Spleen (tissue), 13 donors: ENCODE measurements at places on chromosomes 6 and 20.

DNA sequence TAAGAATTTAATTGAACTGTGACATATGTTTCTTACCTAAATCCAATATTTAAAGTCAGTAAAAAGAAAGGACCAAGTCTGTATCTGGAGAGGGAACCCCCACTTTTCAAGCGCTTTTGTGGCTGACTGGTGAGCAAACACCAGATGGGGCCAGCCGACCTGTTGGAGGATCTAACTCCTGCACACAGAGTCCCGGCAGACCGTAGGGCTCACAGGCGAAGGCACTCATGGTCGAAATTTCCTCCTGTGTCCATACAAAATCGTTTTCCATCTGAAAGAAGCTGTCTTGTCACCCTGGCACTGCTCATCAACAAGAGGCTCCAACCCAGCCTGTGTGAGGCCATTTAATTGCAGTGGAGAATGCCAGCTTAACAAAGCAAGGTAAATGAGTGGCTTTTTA, 94.0 kb downstream of the SCML4 start:
- DNase-seq = no peak

GRCh38 chr20:19742974-19743639, 15.0 kb upstream of the RIN2 start:
- no peak for DNase-seq

DNA sequence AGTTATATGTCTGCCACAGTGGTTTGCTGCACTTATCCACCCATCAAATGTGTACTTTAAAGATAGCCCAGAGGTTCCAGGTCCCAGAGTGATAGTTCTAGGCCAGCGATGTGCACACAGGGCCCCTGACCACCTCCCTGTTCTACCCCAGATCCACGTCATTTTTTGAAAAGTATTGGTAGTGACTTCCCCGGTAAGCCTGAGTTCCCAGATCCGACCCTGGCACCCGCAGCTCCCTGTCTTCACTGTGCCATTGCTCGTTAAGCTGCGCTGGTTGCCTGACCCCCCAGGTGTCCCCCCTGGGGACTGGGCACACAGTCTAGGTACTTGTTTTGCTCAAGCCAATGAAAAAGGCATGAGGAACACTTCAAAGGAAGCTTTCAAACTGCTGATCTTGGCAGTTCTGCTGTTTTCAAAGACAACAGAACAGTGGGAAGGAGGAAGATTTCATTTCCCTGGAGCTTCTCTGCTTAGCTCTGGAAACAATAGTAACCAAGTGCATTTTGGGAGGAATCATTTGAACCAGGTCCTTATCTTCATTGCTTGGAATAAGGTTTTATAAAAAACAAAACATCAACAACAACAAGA, 116.3 kb upstream of the TAB2 start:
- DNase-seq = no peak

- no peak for DNase-seq
Observed at GRCh38 chr6:165844801-165845364, 181.8 kb upstream of the PDE10A start.

- peak; percentile 83 for DNase-seq
Observed at GRCh38 chr20:44642203-44643153, 9.0 kb downstream of the ADA start.

DNA sequence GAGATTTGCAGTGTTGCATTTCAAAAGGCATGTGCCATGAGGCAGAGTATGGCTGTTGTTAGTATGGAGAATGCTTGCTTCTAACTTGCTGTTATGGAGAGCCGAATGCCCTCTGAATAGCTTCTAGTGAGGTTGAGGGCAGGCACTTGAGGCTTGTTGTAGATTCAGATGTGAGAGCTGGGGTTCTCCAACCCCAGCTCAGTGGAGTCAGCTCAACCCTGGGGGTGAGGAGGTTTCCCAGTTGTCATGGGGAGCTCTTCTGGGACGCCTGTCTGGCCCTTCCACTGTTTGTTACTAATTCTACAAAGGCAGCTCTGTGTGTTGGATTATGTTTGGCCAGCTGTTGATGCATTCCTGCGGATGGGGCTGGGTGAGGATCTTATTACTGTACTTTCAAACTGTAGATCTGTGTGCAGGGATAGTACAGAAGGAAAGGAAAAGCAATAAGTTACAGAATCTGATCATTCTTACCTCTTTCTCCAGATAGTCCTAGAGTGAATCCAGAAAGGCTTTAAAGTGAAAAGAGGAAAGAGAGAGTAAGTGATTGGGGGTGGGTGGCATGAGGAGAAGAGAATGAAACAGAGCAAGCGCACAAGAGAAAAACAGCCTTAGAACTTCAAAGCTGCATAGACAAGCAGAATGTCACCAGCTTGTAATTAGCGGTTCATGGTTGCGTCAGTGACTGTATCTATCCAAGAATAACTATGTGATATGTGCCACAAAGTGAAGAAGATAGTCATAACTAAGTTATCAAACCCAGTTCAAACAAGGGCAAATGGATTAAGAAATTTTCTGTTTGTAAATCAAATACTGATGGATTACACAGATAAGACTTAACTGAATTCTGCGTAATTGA, 148.7 kb downstream of the PRL start:
- DNase-seq = no peak

DNA sequence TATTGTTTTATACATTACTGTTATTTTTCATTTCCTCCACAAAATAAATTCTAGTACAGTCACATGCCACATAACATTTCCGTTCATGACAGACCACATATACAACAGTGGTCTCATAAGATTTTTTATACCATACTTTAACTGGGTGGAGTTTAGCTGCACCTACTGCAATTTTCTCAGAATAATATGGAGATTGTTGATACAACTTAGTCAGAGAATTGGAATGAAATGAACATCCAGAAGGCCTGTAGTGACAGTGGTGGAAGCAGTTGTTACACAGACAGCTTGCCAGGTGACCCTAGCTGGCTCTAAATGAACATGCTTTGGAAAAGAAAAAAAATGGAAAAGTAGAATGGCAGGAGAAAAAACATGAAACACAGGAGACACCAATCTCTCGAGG, 183.2 kb upstream of the TCF21 start:
- DNase-seq = no peak

DNA sequence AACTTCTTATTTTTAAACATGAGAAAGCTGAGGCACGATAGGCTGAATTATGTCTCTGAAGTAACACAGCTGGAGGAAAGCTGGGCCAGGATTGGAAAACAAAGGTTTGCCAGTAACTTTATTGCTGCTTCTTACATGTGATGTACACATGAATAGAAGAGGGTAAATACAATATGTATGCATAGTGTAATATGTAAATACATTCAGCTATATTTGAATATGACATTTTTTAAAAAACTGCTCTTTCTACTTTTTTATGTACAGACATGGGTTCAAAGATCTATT, 90.2 kb downstream of the ADTRP start:
- no peak for DNase-seq
